Posterior vena cava (tissue), 2 donors: ENCODE measurements at places on chromosomes 7 and 10. TPM values are rescaled to one million over a fixed set of nuclear protein-coding genes. Genes with fewer than 3 reads are reported as not detected.

GLCCI1 gene
- 3.9 TPM for total RNA-seq

TBL2 gene
- total RNA-seq = 21.7 TPM

NPC1L1 gene
- total RNA-seq = 0.23 TPM

CPA2 gene
- total RNA-seq = not detected

DNA sequence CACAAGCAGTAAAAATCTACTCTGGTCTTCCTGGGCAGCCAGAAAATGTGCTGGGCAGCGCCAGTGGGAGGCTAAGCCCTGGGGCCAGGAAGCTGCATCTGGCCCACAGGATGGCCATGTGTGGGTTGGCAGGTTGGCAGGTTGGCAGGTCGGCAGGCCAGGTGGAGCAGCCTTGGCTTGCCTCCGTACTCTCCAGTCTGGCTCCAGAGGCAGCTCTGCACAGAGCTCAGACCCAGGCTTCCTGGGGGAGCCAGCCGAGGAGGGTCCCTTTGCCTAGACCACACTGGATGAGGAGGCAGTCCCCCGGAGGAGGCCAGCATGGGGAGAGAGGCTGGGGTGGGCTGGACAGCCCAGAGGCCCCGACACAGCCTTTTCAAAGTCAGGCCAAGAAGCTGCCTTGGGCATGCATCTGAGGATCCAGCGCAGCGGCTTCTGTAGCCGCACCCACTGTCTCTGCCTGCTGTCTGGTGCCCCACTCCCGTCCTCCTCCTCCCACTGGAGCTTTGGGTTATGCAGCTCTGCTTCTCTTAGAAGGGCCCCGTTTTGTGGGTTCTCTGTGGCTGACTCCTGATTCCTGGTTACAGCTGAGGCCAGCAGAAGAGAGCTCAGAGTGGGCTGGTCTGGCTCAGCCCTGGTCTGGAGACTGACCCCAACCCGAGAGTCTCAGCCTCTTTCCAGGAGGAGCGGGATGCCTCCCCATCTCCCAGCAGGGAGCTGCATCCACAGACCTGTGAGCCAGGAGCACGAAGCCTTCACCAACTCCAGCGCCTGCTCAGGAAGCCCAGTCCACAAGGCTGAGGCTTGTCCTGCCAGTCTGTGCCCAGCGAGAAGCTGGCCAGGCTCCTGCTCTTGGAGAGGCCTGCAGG is 44.6 kb downstream of the CFAP46 start:
- peak; percentile 50 for DNase-seq

DNA sequence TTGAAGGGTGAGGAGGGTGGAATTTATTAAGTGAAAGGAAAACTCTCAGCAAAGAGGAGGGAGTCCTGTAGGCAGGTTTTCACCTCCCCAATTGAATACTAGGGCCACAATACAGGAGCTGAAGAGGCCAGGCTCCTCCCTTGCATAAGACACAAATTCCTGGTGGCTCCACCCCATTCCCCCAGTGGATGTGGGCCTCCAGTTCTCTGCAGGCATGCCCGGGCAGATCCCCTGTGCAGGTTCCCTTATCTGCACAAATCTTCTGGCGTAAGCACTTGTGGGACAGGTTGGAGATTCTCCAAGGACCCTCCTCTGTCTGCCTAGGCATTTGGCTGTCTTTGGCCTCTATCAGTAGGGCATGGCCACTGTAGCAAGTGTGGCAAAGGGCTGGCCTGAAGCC is 847.1 kb upstream of the MBL2 start:
- DNase-seq = no peak

DNA sequence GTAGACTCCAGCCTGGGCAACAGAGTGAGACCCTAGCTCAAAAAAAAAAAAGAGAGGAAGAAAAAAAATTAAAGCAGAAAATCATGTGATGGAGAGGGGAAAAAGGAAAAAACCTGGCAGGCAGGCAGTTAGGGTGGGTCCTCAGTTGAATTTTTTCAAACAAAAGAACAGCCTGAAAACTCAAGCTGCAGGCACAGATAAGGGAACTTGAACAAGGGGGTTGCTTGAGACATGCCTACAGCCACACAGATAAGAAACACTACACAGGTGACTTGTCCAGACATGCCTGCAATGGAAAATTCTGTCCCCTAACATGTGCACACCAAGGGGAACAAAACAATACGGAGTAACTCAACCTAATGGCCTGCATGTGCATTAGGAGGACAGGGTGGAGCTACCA is 19.2 kb downstream of the VIM start:
- DNase-seq = no peak

DNA sequence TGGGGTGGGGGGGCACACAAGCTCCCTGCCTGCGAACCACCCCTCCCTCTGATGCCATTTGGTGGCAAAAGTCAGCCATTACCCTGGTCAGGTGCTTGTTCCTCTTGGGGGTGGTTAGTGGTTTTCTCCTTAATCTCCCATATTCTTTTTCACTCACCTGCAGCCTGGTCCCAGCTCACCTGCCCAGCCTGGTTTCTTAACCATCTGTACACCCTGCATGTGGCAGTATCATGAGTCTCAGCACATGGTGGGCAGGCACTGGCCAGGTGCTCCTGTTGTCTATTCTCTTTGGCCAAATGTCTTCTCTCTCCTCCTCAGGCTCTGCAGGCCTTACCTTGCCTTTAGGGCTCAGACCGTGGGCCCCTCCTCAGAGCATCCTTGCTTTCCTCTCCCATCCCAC is 30.5 kb downstream of the OGDH start:
- DNase-seq = no peak
